Hepatocyte (in vitro differentiated cells): ENCODE measurements at places on chromosomes 13 and 19. TPM values are rescaled to one million over a fixed set of nuclear protein-coding genes. Genes with fewer than 3 reads are reported as not detected.

GRCh38 chr13:50188696-50189095 is 173.5 kb downstream of the KCNRG start:
- DNase-seq, result no peak

DNA sequence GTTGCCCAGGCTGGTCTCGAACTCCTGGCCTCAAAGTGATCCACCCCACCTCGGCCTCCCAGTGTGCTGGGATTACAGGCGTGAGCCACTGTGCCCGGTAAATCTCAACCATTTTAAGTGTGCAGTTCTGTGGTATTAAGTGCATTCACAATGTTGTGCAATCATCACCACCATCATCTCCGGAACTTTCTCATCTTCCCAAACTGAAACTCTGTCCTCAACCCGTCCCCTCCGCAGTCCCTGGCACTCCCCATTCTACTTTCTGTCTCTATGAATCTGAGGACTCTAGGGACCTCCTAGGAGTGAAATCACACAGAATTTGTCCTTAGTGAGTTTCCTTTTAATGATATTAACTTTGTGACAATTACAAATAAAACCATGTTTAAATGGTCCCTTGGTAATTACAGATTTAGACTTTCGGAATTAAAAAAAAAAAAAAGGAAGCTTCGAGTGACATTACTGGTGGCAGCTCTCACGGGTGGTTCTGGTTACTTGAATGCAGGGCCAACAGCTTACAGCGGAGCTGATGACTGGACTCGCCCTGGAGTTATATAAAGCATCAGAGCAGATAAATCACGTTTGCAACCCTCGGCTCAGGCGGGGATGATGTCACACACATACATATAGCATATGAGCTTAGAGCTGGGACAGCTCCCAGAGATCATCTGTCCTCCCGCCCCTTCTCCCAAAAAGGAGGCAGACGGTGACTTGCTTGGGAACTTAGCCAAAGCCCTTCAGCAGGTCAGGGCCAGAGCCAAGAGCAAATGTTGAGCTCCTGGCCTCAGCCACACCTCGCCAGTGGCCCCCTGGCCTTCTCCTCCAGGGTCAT is 89.8 kb downstream of the ZNF557 start:
- DNase-seq, result peak; percentile 67

KLF5 gene
- 95.8 and 99.9 TPM in 2 replicates for total RNA-seq

DNA sequence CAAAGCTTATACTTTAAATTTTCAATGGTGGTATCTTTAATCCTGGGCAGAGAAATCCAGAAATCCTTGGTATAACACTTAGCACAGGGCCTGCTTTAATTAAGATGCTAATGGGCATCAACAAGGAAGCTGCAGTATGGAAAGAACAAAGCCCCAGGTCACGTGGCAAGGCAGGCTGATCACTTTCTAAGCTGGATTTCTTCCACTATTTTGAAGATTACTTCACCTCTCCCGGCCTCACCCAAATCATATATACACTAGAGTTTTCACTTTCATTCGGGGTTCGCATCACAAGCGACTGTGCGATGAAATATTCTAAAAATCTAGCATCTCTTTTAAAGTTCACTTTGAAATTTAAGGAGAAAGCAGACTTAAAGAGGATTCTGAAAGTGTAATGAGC is 71.8 kb downstream of the STARD13 start:
- DNase-seq, result no peak

CEACAM3 gene
- not detected in 2 replicates for total RNA-seq

- DNase-seq, result no peak
Observed at GRCh38 chr19:44623626-44624025, 10.3 kb downstream of the IGSF23 start.

GRCh38 chr13:52127378-52127777 is 1.5 kb downstream of the NEK5 start:
- peak; percentile 10 for DNase-seq
